ENCODE measurements at places on chromosomes 4 and X.

DNA sequence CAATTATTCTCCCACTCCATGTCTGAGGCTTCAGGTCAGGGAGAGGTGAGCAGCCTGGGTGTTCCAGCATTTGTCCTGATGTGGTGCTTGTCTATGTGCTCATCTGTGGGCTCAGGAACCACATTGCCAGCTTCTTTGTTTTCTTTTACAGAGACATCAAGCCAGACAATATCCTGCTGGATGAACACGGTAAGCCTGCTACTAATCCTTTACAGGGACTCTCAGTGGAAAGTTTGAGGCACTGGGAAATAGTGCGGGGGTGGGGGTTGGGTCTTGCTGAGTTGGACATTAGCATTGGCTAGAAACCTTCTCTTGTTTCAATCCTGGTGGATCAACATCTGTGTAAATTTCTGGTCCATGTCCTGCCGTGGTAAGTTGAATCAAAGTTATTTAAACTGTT is 310.3 kb downstream of the EVC2 start:
- no peak for DNase-seq

DNA sequence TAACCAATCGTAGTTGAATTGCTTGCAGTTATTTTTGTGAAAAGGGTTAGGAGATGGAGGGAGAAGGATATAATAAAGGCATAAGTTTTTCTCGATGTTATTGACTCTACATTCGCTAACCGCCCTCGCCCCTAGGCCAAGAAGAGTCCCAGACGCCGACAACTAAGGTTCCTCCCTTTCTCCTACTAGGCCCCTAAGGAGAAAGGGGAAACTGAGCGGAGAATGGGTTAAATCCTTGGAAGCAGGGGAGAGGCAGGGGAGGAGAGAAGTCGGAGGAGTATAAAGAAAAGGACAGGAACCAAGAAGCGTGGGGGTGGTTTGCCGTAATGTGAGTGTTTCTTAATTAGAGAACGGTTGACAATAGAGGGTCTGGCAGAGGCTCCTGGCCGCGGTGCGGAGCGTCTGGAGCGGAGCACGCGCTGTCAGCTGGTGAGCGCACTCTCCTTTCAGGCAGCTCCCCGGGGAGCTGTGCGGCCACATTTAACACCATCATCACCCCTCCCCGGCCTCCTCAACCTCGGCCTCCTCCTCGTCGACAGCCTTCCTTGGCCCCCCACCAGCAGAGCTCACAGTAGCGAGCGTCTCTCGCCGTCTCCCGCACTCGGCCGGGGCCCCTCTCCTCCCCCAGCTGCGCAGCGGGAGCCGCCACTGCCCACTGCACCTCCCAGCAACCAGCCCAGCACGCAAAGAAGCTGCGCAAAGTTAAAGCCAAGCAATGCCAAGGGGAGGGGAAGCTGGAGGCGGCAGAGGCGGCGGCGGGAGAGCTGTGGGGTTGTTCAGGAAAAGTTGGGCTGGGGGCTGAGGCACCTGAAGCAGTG is 5.9 kb downstream of the ATOH1 start:
- no peak for DNase-seq

DNA sequence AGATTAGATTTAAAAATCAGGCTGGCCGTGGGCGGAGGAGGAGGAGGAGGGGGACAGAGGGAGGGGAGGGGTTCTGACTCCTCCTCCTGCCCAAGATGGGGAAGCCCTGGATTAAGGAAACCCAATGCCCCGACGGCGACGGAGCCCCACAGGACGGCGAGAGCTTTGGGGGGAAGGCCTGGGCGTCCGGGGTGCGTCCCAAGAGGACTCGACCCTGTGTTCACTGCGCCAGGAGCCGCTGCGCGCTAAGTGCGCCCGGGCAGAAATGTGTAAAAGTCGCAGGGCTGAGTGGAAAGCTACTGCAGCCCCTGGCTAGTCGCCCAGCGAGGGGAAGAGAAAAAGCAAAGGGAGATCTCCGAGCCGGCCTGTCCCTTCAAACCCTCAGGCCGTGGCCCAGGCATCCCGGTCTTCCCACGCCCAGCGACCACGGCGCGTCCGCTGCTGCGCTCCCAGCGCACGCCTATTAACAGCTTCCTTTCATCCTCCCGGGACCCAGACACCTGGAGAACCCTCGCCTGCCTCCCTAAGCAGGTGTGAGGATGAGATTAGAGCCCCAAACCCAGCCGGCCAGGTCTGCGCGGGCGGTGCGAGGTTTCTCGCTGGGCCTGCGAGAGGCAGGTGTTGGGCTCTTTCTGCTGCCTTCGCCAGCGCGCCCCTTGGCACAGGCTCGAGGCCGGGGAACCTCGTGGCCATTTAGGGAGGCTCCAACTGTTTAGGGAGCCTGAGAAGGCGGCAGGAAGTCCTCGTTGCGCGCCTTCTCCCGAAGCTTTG is 1.4 kb upstream of the RPS6KA3 start:
- DNase-seq, result peak; percentile 2

- DNase-seq, result no peak
Observed at GRCh38 chrX:151416579-151416978, 19.6 kb downstream of the VMA21 start.

- no peak for DNase-seq
Observed at GRCh38 chr4:186586205-186586604, 30.8 kb upstream of the MTNR1A start.

GRCh38 chrX:40146262-40147125 is 48.7 kb upstream of the BCOR start:
- peak; percentile 31 for DNase-seq

GRCh38 chr4:70704931-70705182 is 16.5 kb downstream of the UTP3 start:
- peak; percentile 38 for DNase-seq

Data from activated naive CD4-positive, alpha-beta T cell treated with Interleukin-2 at 50 U/mL for 16 hours (primary cell).